ENCODE measurements at places on chromosomes 4 and X.

DNA sequence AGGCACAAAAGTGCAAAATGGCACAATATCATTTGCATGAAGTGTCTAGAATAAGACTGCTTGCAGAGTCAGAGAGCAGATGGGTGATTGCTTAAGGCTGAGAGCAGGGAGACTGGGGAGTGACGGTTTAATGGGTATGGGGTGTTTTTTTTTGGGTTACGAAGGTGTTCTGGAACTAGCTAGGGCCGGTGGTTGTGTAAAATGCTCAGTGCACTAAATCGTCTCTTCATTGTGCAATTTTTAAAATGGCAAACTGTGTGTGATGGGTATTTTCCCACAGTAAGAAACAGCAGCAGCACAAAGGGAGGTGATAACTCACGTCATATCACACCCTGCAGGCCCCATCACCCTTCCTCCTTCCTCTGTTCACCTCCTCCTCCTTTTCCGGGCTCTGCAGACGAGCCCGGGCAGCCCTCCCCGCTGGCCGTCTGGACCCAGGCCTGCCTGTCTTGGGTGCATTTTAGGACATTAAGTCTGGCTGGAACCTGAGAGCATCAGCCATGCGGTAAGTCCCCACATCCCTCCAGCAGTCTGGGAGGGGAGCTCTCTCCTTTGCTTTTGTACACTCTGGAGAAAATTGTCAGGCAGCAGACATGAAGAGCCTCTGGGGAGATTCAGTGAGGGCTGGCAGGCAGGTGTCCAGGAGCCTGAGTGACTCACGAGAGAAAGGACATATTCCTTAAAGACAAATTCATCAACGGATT lies 42.7 kb downstream of the ASMT start:
- DNase-seq = no peak

GRCh38 chr4:14264437-14264836 lies 636.9 kb upstream of the BOD1L1 start:
- DNase-seq = no peak

GRCh38 chrX:135433531-135434257 lies 11.9 kb downstream of the SMIM10L2A start:
- no peak for DNase-seq

DNA sequence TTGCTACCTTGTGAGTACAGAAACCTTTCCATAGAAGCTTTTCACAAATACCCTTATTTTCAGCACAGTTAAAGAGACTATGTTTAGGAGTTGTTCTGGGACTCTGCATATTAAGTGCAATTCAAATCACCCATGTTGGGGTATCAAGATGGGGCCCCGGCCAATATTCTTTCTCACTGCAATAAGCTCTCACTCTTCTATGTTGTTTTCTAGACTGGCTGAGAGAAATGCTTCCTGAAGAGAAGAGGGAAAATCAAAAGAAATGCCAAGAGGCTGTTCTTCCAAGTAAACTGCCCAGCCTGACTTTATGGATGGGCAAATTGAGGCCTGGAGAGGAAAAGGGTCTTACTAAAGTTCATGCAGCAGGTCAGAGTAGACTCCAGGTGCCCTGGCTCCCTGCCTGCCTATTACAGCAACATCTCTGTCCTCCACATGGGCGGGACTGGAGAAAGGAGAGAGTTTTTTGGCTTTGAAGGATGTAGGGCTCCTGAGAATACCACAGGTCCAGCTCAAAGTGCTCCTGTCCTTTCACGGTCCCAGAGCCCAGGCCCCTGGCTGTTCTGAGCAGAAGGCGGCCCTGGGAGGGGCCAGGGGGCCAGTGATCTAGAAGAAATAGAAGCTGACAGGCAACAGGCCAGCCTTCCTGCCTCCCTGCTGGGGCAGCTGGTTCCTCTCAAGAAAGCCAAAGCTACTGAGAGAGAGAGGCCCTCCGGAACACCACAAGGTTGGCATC lies 745 bp upstream of the IQSEC2 start:
- DNase-seq = no peak

DNA sequence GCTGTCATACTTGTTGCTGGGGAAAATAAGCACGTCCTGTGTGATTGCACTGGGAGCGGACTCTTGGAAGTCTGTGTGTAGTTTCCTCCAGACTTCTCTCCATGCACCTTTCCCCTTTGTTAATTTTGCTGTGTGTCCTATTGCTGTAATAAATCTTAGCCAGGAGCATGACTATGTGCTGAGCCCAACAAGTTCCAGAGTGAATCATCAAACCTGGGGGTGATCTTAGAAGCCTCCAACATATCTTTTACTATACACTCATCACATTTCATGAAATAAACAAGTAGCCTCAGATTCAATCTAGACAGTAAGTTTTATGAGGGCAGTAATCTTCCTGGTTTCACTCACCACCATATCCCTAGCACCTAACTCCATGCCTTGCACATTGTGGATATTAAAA lies 43.3 kb upstream of the FGF13 start:
- no peak for DNase-seq

GRCh38 chr4:70356185-70356584 lies 4.4 kb upstream of the SMR3A start:
- no peak for DNase-seq

GRCh38 chrX:38055170-38055847 lies 49.0 kb downstream of the SYTL5 start:
- peak; percentile 18 for DNase-seq

GRCh38 chr4:87309625-87310024 lies 13.1 kb downstream of the HSD17B13 start:
- DNase-seq = peak; percentile 67

DNA sequence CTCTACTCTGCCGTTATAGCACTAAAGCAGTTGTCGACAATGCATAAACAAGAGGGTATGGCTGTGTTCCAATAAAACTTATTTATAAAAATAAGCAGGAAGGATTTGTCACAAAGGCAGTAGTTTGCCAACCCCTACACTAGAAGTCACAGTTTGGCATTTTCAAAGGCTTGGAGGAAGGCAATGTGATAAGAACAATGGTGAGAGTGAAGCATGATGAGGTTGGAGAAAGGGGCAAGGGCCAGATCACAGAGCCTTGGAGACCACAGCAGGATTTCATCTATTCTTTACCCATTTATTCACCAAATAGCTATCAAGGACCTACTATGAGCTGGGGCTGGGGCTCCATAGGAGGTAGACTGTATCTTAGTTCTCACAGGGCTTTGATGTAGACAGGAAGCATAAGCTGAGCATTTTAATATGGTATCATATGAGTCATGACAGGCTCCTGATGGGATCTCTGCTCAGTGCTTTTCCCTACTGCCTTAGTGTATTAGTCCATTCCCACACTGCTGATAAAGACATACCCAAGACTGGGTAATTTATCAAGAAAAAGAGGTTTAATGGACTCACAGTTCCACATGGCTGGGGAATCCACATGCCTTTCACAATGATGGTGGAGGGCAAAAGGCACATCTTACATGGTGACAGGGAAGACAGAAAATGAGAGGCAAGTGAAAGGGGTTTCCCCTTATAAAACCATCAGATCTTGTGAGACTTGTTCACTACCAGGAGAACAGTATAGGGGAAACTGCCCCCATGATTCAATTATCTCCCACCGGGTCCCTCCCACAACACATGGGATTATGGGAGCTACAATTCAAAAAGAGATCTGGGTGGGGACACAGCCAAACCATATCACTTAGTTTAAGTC lies 58.9 kb downstream of the PPM1K start:
- DNase-seq = peak; percentile 60

DNA sequence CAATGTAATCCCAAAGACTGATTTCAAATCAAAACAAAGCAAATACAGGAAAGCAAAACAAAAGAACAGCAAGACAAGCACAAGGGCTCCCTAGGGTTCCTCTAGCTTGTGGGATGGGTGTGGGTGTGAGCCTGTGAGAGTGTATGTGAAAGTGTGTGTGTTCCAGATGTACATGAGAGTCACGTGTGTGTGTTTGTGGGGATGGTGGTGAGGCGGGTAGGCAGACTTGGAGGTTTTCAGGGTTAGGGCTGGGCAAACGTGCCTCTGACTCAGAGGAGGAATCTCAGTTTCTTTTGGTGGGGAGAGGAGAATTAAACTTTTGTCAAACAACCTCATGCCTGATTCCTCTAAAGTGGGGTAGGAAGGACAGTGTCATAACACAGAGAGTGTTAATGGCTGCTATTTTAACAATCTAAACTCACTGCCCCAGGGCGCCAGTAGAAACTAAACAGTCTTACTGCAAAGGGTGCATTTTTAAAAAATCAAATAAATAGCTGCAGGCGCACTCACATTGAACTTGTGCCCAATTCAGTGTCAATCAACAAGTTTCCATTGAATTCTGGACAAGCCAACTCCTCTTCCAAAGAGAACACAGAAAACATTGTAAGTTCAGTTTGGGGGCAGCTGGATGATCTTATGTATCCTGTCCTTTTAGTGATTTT lies 51.8 kb downstream of the CHRDL1 start:
- no peak for DNase-seq

DNA sequence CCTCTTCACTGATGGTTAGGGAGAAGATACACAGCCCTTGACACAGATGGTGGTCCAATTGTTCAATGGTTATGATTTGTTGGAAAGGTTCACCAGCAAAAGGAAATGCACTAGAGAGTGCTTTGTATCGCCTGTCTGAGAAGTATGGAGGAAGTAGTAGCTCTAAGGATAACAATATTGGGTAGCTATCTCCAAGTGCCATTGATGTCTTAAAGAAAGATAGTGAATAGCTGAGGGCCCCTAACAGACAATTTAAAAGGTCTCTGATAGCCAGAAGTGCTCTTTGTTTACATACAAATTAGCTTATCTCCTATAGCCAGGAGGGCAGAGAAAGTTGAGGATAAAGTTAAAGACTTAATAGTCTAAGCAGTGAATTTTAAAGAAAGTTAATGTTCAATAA lies 33.9 kb upstream of the BLTP1 start:
- no peak for DNase-seq

GRCh38 chrX:1472975-1473374 lies 20.3 kb upstream of the ASMTL start:
- DNase-seq = no peak

GRCh38 chr4:142312391-142312790 lies 533.7 kb downstream of the INPP4B start:
- DNase-seq = no peak

DNA sequence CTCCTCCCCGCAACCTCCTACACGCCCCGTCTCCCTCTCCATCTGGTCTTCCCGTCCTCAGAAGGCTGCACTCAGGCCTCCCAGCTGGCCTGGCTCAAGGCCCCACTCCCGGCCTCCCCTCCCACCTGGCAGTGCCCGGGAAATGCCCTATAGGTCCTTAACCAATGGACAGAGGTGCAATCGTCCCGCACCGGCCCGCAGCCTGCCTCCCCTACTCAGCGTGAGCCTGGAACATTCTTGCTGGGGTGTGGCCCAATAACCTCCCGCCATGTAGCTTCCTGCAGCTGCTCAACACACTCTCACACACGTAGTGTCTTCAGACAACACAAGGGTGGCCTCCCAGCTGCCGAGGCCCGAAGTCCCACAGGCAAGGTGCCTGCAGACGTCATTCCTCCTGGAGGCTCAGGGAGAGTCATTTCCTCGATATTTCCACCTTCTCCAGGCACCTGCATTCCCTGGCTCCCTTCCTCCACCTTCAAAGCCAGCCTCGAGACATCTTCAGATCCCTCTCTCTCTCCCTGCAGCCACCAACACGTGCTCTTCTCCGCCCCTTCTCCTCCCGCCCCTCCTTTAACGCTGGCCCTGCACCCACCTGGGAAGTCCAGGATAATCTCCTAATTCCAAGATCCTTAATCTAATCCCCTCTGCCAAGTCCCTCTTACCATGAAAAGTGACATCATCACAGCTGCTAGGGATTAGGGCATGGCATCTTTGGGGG lies 56.2 kb downstream of the ADRA2C start:
- no peak for DNase-seq

GRCh38 chrX:149124526-149125108 lies 380.5 kb downstream of the IDS start:
- no peak for DNase-seq

- peak; percentile 10 for DNase-seq
These were observed 209.3 kb downstream of the GPC3 start for GRCh38 chrX:133776072-133776471.

- no peak for DNase-seq
These were observed 4.4 kb upstream of the HAND2 start for GRCh38 chr4:173534434-173534833.

DNA sequence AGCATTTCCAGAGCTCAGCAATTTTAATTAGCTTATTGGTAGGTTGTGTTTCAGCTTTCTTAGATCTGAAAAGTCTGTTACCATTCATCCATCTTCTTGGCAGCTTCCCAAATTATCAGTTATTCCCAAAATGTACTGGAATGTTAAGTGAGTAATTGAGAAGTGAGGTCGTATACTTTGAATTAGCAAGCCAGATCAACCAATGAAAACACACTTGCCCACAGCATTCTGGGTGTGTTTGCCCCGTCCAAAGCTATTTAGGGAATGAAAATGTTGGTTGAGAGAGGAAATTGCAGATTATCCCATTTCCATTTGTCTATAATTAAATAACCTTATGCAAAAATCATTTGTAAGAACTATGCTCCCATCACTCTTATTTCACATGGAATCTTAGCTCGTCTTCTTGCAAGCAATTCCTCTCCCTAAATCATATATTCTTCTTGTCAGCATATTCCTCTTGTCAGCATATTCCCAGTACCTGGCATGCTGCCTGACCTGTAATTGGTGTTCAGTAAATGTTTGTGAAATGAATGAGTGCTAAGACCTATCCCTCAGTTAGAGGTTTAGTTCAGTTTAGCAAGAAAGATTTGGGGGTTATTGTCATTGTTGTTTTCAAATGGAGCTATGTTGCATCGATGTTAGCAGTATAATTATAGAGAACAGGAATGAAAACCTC lies 23.3 kb upstream of the ANTXR2 start:
- DNase-seq = no peak

DNA sequence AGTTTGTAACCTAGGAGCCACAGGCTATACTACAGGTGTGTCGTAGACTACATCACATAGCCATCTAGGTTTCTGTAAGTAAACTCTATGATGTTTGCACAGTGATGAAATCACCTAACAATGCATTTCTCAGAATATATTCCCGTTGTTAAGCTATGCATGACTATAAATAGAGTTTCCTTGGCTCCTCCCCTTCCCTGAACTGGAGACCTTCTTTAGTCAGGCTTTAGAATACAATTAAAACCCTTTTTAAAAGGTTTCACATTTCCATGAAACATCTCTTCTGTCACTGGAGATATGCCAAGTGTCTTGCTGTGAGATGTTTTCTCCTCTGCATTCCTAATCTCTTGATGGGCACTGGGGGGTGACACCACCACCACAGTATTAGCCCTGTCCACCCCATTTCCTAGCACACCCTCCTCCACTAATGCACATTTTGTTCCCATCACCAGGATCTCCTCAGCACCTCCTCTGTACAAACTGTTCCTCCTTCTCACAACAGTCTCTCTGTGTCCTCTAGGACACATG lies 334.6 kb upstream of the CPEB2 start:
- DNase-seq = peak; percentile 48

DNA sequence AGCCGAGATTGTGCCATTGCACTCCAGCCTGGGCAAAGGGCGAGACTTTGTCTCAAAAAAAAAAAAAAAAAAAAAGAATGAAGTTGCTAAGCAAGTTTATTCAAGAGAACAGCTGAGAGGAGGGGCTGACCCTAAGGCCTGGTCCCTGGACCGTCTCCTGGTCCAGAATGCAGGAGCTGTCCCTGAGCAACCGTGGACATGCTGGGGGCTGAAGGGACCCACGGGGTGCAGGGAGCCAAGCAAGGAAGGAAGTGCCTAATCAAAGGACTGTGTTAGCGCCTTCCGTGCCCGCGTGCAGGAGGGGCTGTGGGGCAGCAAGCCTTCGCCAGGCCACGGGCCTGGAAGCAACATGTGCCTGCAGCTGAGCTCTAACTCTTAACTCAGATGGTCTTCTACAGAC lies 39.1 kb upstream of the CDKN2AIP start:
- DNase-seq = no peak

GRCh38 chrX:9866633-9867032 lies 80.4 kb downstream of the SHROOM2 start:
- no peak for DNase-seq
